ENCODE measurements at places on chromosomes 6 and 20. TPM values are rescaled to one million over a fixed set of nuclear protein-coding genes. Genes with fewer than 3 reads are reported as not detected.

TBC1D7 gene
- polyA plus RNA-seq, result 25.2 TPM

NFS1 gene
- 12.6 TPM for polyA plus RNA-seq

POLR1C gene
- 19.7 TPM for polyA plus RNA-seq

NOP56 gene
- 139 TPM for polyA plus RNA-seq

HTR1E gene
- polyA plus RNA-seq, result not detected

MYCT1 gene
- 22.8 TPM for polyA plus RNA-seq

MGME1 gene
- polyA plus RNA-seq, result 19.9 TPM

DNA sequence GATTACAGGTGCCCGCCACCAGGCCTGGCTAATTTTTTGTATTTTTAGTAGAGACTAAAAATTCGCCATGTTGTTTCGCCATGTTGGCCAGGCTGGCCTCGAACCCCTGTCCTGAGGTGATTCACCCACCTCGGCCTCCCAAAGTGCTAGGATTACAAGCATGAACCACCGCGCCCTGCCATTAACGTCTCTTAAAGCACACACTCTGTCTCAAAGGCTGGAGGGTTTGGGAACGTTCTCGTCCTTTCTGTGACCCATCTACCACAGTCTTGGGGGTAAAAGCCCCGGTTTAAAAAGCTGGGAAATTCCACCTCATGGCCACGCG is 57.8 kb upstream of the ARID1B start:
- DNase-seq, result no peak

- peak; percentile 5 for DNase-seq
Observed at GRCh38 chr20:19074828-19075516, 137.5 kb upstream of the SLC24A3 start.

- no peak for DNase-seq
Observed at GRCh38 chr6:70157086-70157485, 145.8 kb downstream of the COL9A1 start.

- no peak for DNase-seq
Observed at GRCh38 chr6:43948527-43949485, 178.4 kb downstream of the MRPL14 start.

GRCh38 chr6:156306531-156306930 is 470.6 kb upstream of the ARID1B start:
- no peak for DNase-seq

GRCh38 chr20:55530763-55531162 is 474.6 kb downstream of the CBLN4 start:
- no peak for DNase-seq

DNA sequence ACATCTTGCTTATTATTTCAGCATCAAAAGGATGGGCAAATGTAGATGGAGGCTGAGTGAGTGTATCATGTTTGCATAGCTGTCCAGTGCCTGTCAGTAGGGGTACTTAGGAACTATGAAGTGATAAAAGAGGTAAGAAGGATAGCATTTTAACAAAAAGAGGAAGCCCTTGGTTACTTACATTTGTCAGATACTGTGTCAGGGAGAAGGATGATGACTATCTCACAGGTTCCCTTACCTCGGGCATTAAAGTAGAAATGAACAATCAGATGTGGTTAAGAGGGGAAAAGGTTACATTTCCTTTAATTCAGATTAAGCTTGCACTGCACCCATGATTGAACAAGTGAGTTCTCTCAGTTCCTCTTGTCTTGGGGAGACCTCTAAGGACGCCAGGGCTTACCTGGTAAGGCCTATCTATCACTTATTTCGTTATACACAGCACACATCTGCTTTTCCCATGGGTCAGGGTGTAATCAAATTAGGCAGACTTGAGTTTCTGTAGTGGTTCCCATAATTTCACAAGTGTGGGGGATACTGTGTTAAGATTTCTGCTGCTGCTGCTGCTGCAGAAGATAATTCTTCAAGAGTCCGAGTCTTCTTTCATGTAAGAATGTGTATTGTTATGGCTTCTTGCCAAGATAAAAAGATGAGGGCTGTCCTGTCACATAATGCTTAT is 4.5 kb downstream of the FOXO3 start:
- DNase-seq, result no peak

DNA sequence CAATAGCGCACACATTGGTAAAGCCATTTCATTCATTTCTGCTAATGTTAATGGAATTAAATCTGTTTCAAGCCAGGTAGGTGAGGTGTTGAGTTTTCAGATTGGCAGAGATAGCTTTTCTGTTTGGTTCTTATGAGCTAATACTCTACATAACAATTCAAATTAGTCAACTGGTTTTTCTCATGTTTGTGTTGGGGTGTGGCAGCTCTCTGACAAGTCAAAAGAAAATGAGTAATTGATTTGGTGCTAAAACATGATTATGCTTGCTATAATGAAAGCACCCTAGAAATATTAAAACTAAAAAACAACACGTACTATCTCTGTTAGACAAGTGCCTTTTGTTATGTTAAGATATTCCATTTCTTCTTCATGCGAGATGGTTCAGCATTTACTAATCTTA is 13.6 kb downstream of the PPP1R14C start:
- DNase-seq, result no peak

- DNase-seq, result no peak
Observed at GRCh38 chr6:137673603-137674002, 179.4 kb upstream of the OLIG3 start.

GRCh38 chr20:32057656-32058184 is 5.7 kb downstream of the HCK start:
- DNase-seq, result no peak

- no peak for DNase-seq
Observed at GRCh38 chr6:123430970-123431369, 205.8 kb downstream of the TRDN start.

DNA sequence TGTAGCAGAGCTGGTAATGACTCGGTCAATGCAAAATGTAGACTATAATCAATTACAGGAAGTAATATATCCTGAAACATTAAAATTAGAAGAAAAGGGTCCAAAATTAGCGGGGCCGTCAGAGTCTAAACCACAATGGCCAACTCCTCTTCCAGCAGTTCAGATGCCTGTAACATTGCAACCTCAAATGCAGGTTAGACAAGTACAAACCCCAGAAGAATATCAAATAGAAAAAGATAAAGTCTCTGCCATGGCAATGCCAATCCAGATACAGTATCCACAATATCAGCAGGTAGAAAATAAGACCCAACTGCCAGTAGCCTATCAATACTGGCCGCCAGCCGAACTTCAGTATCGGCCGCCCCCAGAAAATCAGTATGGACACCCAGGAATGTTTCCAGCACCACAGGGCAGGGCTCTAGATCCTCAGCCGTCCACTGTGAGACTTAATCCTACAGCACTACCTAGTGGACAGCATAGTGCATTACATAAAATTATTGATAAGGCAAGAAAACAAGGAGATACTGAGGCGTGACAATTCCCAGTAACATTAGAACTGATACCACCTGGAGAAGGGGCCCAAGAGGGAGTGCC is 158.4 kb downstream of the GPX5 start:
- peak; percentile 48 for DNase-seq

DNA sequence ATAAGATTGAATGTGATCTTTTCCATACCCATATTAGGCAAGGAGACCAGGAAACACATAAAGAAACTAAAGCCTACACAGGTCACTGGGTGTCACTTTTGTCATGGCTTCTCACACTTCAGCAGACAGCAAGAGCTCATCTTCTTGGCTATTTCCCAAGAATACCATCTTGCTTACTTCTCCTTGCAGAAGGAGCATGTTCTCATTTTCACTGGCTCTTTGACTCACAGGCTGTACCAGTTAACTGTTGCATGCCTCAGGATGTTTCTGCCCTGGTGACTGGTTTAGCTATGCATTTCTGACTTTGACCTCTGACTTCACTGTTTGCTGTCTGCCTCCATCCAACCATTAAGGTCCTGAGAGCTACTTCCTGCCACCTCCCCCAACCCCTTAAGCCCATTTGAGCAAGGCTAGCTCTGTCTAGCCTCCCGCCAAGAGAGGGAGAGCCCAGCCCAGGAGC is 40.3 kb upstream of the OGFRL1 start:
- peak; percentile 26 for DNase-seq

DNA sequence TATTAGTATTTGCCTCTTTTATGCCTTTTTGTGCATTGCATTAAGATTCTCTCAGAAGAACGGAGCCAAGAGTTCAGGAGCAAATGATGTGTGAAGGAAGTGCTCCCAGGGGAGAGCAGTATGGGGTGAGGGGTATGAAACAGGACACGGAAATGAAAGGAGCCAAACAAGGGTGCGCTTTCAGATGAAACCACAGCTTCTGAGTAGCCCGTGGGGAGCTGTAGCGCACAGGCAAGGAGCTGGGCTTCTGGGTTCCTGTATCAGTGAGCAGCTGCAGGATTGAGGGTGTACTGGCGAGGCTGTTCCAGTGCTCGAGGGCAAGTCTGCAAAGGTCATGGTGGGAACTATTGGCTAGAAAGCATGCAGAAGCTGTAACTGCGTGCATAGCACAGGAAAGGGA is 25.4 kb downstream of the ANKEF1 start:
- no peak for DNase-seq

- no peak for DNase-seq
Observed at GRCh38 chr6:6812427-6812826, 223.9 kb downstream of the LY86 start.

DNA sequence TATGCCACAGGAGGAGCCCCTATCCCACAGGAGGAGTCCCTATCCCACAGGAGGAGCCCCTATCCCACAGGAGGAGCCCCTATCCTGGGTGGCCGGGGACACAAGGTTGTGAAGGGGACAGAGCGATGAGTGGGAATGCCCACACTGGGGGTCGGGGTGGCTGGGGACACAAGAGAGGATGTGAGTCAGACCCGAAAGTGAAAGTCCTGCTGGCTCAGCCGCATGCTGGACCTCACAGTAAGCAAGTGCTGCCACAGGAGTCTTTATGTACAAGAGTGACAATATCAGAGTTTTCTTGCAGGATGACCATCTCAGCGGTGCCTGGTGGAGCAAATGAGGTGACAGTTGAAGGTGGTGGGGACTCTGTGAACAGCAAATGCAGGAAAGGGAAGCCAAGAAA is 93.7 kb downstream of the PSMB1 start:
- DNase-seq, result no peak

DNA sequence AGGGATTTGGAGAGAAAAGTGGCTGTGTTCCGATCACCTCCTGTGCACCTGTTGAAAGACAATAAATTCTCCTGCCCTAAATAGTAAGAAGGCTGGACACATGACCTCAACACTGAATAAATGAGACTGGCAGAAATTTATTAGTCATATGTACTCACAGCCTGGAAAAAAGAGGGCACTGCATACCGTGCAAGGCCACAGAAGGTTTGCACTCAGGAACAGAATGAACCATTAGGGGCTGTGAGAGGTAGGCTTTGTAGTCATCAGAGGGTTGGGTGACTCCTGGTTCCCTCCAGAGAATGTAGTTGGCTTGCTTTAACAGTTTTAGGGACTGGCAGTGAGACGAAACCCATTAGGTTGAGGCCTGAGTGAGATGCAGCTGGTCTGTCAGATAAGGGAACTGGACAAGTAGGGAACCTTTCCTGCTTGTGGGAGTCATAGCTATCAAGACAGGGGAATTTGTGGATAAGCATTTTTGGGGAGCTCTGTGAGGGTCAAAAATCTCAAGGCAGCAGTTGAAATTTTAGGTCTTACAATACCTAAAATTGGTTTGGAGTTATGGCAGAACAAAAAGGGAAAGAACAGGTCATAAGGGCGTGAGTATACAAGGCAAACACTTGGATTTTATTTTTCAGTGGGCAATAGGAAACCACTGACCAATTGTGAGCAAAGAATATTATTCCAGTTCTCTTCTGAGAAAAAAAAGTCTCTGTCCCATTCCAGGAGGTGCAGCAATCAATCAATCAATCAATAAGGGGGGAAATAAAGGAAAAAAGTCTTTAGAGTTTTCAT is 67.9 kb upstream of the BTN3A2 start:
- no peak for DNase-seq

- DNase-seq, result peak; percentile 42
Observed at GRCh38 chr6:111600588-111601445, 4.9 kb downstream of the TRAF3IP2 start.

GRCh38 chr20:44587035-44587980 is 4.9 kb downstream of the PKIG start:
- DNase-seq, result peak; percentile 34

GRCh38 chr6:17149571-17149970 is 47.7 kb downstream of the STMND1 start:
- no peak for DNase-seq
